ENCODE measurements at places on chromosomes 11 and 22.

DNA sequence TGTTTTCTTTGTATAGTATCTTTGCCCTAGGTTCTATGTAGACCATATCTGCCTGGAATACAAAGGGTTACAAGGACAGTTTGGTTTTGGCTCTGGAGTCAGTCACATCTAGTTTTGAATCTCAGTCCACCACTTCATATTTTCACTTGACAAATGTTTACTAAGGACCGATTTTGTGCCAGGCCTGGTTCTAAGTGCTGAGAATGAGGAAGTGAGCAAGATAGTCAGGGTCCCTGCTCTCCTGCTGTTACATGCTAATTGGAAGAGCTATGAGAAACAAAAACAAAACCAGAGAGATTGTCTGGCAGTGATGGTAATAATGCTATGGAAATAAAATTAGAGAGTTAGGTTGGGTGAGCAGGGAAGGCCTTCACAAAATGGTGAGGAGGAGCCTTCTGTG is 66.1 kb upstream of the ARHGAP20 start:
- DNase-seq = no peak

DNA sequence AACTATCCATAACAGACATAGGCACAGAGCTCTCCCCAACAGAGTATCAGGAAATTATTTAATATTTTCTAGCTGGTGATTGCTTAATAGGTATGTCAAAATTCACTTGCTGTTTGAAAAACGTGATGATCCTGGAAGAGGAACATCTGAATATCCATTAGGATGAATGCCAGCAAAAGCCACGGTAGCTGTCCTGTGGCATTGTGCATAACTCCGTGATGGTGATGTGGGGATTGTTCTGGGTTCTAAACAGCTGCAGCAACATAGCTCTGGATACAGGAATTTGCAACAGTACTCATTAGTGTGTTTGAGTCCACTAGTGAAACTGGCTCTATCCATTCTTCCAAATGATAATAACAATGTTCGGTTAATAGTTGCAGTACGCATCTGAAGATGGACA is 78.8 kb downstream of the C11orf65 start:
- DNase-seq = no peak

DNA sequence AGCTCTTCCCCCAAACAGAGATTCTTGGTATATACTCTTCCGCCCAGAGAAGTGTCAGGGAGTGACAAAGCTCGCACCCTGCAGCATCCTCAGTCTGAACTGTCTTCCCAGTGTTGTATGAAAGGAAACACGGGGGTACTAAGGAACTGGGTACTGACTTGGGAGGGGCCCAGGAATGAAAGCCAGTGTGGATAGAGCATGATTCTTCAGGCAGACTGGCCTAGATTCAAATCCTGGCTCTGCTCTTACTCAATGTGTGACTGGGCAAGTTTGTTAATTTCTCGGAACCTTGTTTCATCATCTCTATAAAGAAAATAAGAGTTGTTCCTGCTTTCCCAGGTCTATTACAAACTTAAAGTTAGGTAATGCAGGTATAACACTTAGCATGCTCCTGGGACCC is 266.0 kb upstream of the NARS2 start:
- no peak for DNase-seq

GRCh38 chr11:70364178-70364577 is 34.2 kb upstream of the CTTN start:
- DNase-seq = no peak

DNA sequence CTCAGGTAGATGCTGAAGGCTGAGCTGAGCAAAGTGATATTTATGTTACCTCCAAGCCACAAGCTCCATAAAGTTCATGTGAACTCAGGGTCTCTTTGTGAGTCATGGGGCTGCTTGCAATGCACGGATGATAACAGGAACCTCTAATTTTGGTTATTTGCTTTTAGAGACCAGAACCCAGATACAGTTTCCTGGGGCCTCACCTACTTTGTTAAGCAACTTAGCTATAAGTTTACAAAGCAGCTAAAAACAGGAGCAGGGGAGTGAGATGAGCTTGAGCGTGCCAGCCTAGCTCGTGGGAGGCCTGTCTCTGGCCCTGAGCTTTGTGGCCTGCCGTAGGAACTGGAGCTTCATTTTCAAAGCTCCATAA is 29.2 kb downstream of the SREBF2 start:
- peak; percentile 53 for DNase-seq

DNA sequence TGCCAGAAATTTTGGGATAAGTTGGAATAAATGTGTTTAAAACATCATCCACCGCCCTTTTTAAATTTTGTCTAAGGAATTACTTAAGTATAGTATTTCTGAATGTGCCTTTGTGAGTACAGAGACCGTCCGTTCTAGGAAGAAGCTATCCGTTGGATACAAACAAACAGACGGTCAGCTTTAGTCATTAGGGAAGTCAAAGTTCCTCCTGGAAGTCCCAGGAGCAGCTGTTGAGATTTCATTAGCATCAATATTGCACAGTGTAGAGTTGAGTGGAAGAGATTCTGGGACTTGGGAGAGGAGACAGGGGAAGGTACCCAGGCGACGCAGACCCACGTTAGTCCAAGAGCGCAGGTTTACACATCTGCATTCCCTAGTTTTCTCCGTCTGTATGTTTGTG is 15.7 kb upstream of the ADSL start:
- DNase-seq = no peak

DNA sequence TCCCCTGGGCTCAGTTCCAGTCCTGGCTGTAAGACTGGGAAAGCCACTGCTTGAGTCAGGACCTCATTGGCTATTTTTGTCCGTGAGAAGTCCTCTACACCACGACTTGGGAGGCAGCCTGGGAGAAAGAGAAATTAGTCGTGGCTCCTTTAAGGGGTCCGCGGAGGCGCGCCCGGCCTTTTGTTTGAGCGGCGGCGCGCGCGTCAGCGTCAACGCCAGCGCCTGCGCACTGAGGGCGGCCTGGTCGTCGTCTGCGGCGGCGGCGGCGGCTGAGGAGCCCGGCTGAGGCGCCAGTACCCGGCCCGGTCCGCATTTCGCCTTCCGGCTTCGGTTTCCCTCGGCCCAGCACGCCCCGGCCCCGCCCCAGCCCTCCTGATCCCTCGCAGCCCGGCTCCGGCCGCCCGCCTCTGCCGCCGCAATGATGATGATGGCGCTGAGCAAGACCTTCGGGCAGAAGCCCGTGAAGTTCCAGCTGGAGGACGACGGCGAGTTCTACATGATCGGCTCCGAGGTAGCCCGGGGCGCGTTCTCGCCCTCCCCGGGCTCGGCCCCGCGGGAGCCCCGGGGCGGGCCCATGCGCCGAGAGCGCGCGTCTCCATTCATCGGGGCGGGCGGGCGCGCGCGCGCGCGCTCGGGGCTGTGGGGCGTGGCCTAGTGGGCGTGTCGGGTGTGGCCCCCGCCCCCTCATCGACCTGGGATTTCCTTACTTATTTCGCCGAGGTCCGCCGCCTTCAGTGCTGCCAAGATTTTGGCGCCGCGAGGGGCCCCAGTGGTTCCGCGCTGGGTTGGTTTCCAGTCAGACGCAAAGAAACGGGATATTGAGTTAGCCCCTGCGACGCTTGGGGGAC is at the start of gene SMARCB1:
Gene SMARCB1 (plus strand): TSS at position 215 of the 848 bp plus-strand sequence. CDS start 204 bp downstream, at position 419.
- peak; percentile 92 for DNase-seq

- DNase-seq = no peak
These were observed 66.1 kb downstream of the SCN3B start for GRCh38 chr11:123588117-123588863.

DNA sequence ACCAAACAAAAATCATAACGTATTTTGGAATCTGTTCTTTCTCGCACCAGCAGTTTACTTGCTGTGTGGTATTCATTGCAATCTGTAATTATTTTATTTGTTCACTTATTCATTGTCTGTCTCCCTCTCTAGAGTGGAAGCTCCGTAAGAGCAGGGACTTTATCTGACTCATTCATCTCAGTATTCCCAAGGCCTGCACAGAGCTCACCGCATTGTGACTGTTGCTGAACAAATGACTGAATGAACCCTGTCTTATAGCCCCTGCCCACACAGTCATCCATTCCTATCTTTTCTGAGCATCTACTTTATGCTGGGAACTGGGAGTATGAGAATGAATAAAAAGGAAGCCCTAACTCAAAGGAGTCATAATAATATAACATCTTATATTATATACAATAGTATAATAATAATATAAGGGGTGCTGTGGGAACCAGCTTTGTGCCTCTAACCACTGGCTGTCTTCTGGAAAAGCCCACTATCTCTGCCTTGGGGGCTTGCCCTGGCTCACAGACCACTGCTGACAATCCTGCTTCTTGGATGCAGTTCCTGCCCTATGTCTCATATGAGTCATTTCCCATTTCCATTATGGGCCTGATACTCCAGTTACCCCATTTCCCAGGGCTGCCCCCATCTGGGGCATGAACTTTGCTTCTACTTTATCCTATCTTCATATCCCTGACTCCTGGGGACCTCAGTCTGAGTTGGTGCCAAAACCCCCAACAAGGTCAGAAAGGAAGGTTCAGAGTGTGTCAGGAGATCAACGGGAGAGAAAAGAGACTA is 11.0 kb downstream of the XRRA1 start:
- DNase-seq = no peak

- DNase-seq = peak; percentile 37
These were observed 6.2 kb downstream of the GRAP2 start for GRCh38 chr22:39907047-39907446.

DNA sequence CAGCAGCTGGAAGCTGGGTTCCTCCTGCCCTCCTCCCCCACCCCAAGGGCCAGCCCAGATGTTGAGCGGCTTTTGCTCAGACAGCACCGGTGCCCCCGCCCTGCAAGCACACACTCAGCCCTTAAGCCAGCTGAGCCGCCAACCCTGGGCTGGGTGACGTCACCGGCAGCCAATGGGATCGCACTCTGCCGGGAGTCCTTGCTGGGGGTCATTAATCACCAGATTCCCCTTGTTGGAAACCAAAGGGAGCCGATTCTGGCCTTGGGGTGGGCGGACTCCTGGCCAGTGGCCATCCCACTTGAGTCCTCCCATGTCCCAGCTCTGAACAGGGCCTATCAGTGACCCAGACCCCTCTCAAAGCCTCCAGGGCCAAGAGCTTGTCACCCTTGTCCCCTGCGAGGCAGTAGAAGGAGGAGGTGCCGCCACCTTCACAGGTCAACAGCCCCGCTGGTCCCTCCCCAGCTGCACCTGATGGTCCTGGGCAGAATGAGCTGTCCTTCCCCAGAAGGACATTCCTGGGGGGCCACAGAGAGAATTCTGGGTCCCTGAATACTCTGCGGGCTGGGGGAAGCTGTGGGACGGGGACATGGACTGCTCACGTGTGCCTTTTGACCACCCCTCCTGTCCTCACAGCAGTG is 7.4 kb downstream of the DUSP8 start:
- no peak for DNase-seq

DNA sequence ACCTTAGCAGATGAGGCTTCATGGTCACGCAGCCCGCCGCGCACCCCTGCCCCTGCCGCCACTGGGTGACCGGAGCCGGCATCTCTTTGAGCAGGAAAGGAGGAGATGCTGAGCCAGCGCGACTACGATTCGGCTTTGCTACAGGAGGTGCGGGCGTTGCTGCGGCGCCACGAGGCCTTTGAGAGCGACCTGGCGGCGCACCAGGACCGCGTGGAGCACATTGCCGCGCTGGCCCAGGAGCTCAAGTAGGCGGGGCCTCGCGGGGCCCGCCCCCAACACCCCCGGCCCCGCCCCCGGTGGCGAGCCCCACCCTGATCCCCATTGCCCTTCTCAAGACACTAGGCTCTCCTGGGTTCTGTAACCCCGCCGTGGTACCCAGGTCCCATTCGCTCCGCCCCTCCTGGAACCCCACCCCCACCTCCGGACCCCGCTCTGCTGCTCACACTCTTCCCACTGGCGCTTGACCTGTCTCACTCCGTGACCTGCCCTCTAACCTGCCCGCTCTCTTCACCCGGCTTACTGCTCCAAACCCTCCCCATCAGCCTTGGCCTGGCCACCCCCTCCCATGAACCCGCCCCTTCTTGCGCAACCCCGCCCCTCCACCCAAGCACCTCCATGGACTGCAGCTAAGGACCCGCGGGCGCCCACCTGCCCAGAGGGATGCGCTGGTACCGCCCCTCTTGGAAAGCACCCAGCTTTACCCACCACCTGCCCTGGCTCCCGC is 9.1 kb downstream of the CTSF start:
- DNase-seq = peak; percentile 46

GRCh38 chr11:77660947-77661346 is 23.4 kb upstream of the CLNS1A start:
- no peak for DNase-seq

GRCh38 chr11:12381875-12382274 is 4.5 kb downstream of the PARVA start:
- DNase-seq = no peak

- no peak for DNase-seq
These were observed 6.1 kb downstream of the APLNR start for GRCh38 chr11:57230791-57231538.

DNA sequence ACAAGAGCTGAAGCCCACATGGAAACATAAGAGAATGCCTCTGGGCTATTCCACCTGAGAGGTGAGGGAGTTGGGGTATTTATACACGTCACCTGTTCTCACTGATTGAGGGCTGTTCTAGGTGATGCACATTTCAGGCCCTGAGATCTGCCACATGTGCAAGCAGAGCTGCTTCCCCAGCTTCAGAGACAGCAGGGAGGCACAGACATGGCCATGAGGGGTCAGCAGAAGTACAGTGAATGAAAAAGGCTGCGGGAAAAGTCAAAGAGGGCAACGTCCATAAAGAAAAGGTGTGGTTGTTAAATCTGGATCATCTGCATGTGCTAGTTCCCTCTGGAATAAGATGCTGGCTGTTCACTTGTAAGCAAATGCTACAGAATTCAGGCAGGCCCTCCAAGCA is 75.4 kb downstream of the GAB4 start:
- DNase-seq = no peak

DNA sequence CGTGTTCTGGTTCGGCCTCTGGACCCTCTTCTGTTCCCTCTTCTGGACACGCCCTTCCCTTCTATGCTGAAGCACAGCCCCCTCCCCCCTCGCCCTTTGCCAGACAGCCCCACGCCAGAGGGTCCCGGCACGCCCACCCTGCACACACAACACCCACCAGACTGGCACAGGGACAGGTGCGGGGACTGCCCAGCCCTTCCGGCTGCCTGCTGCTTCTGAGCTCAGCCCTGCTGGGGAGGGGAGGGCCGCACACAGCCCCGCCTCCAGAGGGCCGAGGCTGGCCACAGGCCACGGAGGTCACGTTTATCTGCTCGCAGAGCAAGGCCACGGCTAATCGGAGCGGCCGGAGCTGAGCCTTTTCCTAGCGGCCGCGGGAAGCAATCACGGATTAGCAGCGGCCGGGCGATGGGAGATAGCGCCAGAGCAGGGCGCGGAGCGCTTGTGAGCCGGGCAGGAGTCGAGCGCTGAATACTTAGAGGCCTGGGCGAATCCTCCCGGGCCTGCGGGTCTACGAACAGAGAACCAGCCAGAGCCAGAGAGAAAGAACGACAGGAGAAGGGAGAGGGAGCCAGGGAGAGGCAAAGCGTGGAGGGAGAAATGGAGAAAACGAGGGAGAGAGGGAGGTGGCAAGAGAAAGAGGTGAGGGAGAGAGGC is 21.5 kb downstream of the OTUB1 start:
- no peak for DNase-seq

DNA sequence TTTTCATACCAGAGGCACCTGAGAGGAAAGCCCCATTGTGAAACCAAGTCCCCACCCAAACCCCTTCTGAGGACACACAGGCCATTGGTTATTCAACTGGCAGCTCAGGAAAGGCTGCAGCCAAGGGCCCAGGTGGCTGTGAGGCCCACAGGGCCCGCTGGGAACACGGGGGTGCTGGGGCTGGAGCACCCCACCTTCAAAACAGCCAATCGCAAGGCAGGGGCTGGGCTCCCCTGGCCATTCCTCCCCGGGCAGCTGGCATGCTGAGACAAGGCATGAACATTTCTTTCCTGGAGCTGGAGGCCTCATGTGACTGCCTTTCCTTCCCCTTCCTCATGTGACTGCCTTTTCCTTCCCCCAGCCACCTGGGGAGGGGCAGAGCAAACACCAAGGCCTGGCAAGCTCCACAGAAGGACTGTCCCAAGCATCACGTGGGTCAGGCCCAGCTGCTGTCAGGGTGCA is 76.9 kb downstream of the PIWIL3 start:
- DNase-seq = no peak

- DNase-seq = no peak
These were observed 211.4 kb downstream of the AASDHPPT start for GRCh38 chr11:106288822-106289387.
